AG04449 (cell line): ENCODE measurements at places on chromosomes 6 and 20.

DNA sequence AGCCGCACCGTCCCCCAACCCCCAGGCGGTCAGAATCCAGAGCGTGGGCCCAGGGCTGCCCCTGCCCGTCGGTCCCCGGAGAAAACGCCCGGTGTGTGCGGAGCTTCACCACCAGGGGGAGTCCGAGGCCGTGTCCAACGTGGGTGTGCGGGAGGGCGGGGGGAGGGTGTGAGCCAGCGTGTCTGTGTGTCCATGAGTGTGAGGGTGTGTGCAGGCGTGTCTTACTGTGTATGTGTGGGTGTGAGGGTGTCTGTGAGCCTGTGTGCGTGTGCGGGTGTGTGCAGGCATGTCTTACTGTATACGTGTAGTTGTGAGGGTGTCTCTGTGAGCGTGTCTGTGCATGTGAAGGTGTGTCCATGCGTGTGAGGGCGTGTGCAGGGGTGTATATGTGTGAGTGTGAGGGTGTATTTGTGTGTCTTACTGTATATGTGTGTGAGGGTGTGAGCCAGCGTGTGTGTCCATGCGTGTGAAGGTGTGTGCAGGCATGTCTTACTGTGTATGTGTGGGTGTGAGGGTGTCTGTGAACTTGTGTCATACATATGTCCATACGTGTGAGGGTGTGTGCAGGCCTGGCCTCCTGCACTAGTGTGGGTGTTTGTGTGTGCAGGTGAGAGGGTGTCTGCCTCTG, 24.6 kb upstream of the GATA5 start:
- DNase-seq: no peak

DNA sequence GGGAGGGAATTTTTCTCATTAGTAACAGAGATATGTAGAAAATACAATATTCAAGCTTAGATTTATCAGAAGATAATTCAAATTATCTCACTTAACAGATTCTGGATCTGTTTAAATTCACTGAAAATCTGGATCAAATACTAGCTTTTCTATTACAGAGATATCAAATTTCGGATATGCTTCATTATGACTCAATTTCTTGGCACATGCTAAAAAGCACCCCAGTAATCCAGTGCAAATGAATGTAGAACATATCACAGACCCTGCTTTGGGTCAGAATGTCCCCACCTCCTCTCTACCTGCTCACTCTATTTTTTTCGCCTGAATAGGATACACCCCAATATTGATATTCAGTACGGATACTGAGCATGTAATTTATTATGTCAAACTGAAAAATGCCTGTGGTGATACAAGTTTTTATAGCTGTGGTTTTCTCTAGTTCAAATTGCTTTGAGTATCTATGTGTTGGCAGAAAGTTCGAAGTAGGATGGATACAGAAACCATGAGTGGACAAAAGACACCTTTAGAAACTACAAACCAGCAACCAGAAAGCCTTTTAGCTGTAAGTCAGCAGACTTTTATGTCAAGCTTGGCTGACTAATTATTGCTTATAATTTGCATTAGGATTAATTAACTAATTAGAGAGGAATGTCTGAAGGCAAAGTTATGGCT, 290.0 kb downstream of the TFAP2B start:
- no peak for DNase-seq

GRCh38 chr6:153966001-153966400, 73.0 kb upstream of the OPRM1 start:
- DNase-seq: no peak

GRCh38 chr20:61879694-61880093, 186.0 kb downstream of the TAF4 start:
- DNase-seq: no peak

GRCh38 chr6:32096394-32097258, 12.5 kb downstream of the TNXB start:
- no peak for DNase-seq

DNA sequence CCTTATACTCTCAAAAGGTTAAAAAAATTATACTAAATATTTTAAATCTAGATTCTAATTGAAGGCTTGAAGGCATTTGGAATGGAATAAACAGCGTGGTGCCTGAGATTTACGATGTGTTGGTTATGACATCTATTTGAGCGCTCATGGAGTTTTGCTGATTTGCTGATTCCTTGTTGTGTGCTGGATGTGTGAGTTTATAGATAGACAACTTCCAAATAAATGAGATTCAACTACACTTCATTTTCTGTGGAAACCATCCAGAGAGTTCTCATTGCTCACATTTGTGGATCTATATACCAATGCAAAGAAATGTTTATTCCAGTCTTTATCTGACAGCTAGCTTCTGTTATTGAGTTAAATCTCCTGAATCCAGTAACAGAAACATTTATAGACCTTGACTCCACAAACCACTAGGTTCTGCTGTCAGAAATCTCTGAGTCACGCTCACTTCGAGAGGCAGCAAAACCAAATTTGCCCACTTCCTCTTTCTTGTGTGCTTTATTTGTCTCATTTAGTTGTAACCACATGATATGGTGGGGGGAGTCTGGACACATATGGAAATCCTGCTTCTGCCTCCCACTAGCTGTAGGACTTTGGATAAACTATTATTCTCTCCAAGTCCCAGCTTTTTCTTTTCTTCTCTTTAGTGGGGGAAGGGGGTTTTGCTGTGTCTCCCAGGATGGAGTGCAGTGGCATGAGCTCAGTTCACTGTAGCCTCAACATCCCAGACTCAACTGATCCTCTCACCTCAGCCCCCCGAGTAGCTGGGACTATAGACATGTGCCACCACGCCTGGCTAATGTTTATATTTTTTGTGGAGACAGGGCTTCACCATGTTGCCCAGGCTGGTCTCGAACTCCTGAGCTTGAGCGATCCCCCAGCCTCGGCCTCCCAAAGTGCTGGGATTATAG, 54.5 kb downstream of the IPCEF1 start:
- DNase-seq: peak; percentile 50

GRCh38 chr6:4892785-4893485, 110.9 kb downstream of the RPP40 start:
- DNase-seq: no peak

- no peak for DNase-seq
Observed at GRCh38 chr20:63292904-63293303, at the start of gene COL20A1. Gene COL20A1 (plus strand): TSS chr20:63293186. CDS start chr20:63295108, 1,922 bp downstream.

GRCh38 chr6:92110403-92110802, 1309.0 kb downstream of the EPHA7 start:
- no peak for DNase-seq

DNA sequence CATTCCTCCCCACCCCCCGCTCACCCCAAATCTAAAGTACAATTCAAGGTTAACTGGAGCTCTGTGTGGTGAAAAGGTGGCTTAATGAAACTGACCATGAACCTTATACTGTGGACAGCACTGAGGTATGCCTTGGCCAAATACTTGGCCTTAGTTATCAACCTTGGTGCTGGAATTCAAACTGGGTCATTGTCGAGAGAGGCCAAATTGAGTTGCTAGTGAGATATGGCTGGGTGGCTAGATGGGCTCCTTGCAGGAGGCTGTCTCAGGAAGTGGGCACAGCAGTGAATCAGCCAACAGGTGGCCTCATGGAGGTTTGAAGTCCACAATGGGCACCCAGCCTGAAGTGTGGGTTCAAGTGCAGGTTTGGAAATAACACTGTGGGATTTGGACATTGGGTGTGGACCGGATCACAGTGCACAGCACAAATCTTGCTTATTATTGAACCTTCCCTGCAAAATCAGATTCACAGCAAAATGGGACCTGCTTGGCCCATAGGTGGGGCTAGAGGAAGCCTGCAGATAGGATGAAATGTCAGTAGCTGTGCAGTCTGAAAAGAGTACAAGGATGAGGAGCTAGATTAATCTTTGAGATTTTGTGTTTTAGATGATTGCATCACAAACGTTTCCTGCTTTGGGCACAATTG, 5.6 kb upstream of the BTBD3 start:
- DNase-seq: no peak

- DNase-seq: no peak
Observed at GRCh38 chr6:129901910-129902309, 40.8 kb upstream of the TMEM244 start.

DNA sequence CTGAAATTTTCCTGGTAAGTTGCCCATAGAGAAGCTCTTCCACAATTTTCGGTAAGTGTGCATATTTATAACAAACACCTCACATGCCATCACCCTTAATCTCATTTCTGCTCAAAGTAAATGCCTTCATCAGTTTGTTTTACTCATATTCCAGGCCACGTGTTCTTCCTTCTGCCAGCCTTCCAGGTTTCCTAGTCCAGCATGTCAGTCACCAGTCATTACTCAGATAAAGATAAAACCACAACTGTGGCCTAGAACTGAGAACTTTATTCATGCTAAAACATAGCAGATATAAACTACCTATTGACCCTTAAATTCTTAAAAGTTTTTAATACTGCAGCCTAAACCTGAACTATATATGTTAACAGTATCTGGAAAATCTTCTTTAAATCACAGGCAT, 149.5 kb upstream of the SLC22A16 start:
- DNase-seq: no peak

DNA sequence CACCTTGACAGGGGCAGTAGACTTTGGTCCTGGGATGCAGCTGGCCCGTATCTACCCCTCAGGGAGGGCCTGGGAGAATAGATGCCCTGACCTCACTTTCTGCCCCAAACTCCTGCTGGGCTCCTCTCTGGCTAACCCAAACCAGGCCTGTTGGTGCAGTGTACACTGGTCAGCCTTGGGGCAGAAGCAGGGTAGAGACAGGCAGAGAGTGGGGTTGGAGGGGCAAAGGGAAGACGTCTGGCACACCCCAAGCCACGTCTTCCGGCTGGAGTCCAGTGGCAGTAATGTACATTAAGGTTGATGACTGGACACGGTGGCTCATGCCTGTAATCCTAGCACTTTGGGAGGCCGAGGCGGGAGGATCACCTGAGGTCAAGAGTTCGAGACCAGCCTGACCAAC, 9.3 kb downstream of the DDR1 start:
- no peak for DNase-seq

GRCh38 chr6:143007646-143008045, 53.0 kb upstream of the AIG1 start:
- no peak for DNase-seq

- no peak for DNase-seq
Observed at GRCh38 chr6:139887275-139887674, 512.8 kb upstream of the CITED2 start.

DNA sequence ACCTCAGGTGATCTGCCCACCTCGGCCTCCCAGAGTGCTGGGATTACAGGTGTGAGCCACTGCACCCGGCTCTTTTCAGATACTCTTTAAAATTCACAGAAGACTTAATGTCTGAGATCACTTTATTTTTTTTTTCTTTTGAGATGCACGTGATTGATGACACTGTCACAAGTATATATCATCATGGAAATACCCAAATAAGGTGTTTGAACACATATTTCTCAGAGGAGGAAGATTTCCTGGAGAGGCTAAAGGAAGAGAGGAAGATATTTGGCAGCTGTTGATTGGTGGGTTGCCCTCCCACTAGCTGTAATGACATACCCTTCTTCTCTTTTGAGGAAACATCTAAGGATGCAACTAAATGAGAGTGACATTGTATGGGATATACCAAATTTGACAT, 225.9 kb upstream of the CITED2 start:
- DNase-seq: no peak

DNA sequence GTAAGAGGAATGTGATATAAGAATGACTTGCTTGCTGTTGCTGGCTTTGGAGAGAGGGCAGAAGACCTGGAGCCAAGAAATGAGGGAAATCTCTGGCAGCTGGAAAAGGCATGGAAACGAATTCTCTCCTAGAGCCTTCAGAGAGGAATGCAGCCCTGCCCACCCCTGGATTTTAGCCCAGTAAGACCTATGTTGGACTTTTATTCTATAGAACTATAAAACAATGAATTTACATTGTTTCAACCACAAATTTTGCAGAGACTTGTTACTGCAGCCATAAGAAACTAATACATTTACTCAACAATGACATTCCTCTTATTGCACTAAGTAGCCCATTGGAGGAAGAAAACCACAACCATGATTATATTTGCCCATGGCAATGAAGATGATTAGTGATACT, 39.5 kb upstream of the PREP start:
- DNase-seq: no peak

DNA sequence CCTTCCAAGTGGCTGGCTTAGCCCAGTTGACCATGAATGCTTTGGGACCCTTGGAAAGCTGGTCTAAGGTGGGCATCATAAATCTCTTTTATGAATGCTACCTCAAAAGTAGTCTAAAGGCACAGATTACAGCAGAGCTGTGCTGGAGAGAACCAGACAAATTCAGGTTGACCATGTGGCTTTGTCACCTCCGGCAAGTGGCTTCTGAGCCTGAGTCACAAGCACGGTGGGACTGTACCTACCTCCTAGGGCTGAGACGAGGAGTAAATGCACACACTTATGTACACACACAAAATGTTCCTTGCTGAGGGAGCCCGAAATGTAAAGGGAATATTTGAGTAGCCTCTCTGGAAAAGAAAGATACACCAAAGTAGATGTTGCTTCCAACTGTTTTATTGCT, 155.9 kb downstream of the NFATC2 start:
- DNase-seq: no peak
